ENCODE measurements at places on chromosomes 2 and 18.

GRCh38 chr18:43648002-43648401 lies 370.7 kb upstream of the SYT4 start:
- DNase-seq = no peak

DNA sequence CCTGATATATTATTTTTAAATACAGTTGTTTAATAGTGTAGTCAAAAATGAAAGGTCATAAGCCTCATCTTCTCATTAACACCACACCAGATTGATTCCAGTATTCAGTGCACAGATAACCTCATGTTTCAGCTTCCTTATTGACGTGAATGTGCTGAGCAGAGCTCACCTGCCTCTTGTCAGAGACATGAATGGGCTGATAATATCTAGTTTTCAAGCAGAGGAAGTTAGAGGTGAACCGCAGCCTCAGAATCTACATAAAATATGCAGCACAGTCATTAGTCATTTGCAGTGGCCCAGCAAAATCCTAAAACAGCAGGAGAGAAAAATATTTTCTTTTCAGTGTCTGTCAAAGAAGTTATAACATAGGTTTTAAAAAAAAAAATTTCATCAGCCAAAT lies 216.2 kb downstream of the GBX2 start:
- DNase-seq = no peak

DNA sequence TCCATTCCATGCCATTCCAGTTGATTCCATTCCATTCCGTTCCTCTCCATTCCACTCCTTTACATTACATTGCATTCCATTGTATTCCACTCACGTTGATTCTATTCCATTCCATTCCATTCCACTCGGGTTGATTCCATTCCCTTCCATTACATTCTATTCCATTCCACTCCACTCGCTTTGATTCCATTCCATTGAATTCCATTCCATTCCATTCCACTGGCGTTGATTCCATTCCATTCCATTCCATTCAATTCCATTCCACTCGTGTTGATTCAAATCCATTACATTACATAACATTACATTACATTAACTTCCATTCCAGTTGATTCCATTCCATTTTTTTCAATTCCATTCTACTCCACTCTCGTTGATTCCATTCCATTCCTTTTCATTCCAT lies 1142.8 kb downstream of the RPIA start:
- no peak for DNase-seq

DNA sequence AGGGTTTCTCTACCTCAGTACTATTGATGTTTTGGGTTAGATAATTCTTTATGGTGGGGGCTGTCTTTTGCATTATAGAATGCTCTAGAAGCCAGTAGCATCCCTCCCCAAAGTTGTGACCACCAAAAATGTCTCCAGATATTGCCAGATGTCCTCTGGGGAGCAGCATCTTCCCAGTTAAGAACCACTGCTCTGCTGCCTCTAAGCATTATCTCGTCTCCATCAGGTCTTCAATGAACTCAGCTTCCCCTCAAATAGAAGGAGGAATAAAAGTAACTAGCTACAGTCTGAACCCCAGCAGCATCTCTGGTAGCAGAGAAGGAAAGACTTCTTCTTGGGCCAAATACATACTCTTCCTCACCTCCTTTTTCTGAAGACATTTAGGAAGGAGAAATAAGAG lies 244.1 kb downstream of the AGPS start:
- no peak for DNase-seq

DNA sequence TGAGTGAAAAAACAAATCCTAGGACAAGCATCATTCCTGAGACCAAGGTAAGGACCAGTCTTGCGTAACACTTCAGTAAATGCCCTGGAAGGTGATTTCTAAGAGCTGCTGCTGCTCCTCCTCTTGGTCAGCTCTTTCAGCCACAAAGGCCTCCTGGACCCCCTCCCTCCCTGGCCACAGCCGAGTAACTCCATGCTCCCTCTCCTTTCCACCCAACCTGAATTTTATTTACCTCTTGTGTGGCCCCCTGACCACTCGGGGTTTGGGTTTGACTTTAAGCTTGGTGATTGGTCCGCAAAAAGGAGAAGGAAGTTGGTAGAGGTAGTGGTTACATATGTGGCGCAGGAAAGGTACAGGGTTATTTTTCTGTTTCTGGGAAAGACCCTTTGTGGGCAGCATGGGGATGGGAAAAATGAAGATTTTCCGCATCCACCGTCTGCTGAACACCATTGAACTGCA lies 9.2 kb downstream of the HTRA2 start:
- DNase-seq = no peak

GRCh38 chr2:241637795-241638660 lies 535 bp downstream of the ATG4B start:
- DNase-seq = no peak

- DNase-seq = no peak
Measured at GRCh38 chr2:110095994-110096633, 19.5 kb downstream of the MALL start.

GRCh38 chr2:153403940-153404339 lies 74.6 kb downstream of the RPRM start:
- DNase-seq = no peak

DNA sequence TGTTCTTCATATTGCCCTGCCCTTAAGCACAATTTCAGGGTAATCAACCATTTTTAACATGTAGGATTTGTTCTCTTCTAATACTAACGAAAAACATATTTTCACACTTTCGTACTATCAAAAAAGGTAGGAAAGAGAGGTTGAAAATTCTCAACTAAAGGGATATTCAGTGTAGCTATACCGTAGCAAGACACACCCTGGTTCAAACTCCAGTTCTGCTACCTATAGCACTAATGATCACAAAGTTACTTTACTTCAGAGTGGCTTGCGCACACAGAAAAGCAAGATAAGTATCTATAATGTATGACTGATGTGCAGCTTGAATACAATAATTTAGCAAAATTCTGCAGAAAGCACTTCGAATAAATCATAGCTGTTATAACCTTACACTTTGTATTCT lies 125.8 kb upstream of the CD226 start:
- no peak for DNase-seq

DNA sequence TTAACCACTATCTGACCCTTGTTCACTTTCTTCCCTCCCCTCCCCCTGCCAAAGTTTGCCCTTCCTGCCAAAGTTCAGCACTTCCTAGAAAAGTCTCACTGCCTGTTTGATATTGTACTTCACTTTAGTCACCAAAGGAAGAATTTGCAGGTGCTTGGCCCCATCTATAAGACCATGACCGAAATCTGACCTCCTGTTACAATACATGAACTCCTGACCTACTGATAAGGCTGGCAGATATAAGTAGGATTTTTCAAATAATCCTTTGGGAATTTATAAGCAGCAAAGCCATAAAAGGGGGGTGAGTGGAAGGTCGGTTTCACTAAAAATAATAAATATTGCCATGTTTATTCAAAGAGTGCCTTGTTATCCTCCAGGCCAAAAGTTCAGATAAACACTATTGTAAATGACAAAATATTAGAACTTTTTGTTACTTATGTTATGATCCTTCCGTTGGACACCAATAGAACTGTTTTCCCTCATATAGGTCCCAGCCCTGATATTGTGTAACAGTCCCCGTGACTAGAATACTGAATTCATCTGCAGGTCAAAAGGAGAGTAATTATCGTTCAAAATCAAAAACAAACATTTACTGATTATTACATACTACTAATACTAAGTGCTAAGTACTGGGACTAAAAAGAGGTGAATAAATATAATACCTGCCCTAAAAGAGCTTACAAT lies 277.6 kb downstream of the EXOC6B start:
- no peak for DNase-seq

- no peak for DNase-seq
Measured at GRCh38 chr2:101476605-101477208, 1.8 kb upstream of the RFX8 start.

- DNase-seq = no peak
Measured at GRCh38 chr2:179455172-179455524, 190.5 kb upstream of the SESTD1 start.

GRCh38 chr2:31411771-31412170 lies 2.8 kb downstream of the XDH start:
- DNase-seq = no peak

Measured in activated CD8-positive, alpha-beta memory T cell treated with anti-CD3 and anti-CD28 coated beads for 1 hour (primary cell).